ENCODE measurements at places on chromosomes 7 and 10. TPM values are rescaled to one million over a fixed set of nuclear protein-coding genes. Genes with fewer than 3 reads are reported as not detected.
A peak's percentile ranks its signal among the peaks of the same experiment; 100 is the strongest.

DNA sequence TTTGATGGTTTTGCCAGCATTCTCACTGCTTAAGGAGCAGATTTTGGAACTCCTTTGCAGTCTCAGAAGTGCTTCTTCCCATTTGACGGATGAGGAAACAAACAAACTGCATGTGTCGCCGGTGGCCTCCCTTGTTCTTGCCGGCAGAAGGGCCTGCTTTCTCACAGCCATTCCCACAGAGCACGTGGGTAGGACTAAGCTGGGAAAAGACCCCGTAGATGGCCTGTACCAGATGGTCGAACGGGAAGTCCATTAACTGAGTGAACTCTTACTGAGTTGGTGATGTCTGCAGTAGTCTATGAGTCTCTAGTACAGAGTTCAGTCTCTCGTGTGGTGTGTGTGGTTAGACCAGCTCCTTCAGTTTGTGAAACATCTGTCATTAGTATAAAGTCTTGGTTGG, 131.9 kb downstream of the TRRAP start:
- DNase-seq = peak; percentile 24

DNA sequence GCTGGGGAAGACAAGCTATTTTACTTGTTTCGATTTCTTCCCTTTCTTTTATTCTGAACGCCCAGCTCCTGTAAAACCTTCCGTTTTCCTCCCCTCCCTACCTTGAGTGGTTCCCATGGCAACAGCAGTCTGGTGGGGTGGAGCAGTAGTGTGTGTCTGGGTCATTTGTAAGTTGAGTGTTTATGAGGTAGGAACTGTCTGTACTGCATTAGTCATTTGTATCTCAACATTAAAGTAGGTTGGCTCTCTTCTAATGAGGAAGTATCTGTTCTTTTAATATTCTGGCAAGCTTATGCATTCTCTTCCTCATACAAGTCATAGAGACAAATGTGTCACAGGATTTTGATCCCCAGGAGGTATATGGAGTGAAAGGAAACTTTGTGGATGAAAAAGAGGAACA, 85.3 kb upstream of the CCDC6 start:
- no peak for DNase-seq

DNA sequence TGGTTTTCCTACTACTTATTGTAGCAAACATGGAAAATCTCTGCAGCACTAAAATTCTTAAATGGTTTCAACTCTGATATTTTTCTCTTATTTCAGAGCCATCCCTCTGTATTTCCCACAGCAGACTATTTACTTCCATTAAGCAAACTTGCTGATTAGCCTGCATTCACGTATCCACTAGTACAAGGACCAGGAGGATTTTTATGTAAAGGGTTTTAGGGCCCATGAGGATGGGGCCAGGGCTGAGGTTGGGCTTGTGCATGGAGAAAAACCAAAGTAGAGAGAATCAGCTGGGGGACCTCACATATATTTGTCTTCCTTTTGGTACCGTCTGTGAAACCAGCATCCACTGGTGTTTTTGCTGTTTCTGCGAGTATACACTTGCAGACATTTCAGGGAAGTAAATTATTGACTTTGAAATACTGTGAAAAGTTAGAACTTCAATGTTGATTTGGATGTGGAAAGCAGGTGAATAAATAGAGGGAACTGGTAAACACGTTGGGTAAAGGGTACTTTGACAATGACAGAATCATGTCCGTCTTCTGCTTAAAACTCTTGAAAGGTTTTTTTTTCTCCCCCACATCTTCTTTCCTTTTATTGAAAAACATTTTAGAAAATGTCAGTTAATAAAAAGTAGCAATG, 44.3 kb downstream of the ERLIN1 start:
- DNase-seq = no peak

- DNase-seq = no peak
These were observed 458.6 kb downstream of the INHBA start for GRCh38 chr7:41244246-41244645.

BMI1 gene
- 36.6 TPM for total RNA-seq

DNA sequence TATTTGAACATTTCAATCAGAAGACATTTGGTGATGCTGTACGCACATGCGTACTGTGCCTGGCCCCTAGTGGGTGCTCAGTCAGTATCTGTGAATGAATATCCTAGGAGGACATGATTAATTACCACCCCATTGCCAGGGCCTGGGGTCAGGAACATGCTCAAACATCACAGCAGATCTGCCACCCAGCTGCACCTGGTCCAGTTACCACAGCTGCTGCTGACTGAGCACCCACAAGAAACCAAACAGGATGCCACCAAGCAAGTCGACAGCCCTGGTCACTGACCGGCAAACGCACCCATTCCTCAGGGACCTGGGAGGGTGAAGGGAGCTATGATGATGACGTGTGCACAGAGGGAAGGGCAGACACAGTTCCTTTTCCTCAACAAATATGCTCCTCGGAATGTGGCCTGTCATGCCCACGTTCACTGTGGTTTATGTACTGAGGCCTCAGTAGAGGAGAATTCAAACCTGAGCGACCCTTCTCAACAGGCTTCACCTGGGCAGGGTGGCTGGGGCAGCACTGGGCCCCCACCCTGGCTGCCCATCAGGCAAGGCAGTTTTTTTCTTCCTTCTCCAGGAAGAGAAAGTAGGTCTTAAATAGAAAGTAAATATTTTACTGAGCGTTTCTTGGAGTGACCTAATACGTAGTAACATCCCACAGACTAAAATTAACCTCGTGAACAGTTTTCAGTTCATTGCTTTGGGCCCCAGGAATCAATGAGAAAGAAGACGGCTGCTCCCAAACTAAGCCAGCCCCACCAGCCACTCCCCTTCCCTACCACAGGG, 13.4 kb downstream of the CTBP2 start:
- no peak for DNase-seq

DNA sequence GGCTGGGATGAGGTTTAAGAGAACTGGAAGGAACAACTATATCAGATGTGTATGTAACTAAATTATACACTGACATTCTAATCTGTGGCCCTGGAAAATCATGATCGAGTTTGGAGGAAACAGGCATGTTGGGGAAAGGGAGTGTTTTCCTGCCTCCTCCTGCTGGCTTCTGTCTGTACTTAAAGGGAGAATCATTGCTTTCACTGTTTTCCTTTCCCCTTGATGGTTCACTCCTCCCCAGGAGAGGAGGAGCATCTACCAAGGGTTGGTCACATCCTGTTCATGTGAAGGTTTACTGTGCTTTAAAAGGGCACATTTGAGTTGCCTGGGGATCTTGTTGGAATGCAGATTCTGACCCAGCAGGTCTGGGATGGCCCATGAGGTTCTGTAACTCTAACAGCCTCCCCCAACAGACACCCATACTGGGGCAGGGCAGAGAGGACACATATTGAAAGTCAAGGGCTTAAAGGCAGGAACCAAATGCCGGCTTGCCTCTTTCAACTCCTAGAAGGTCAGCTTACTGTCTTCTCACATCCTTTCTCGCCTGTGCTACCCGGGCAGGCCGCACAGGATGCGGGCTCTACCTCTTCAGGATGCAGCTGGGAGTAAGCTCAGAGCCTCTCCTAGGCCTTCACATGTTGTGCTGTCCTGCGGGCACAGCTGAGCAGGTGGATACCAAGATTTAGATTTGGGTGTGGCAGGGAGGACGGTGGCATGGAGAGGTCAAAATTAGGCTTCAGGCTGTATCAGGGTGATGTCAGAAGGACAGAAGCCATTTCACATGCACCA, 694.8 kb downstream of the KCNMA1 start:
- DNase-seq = no peak

TEX36 gene
- total RNA-seq = not detected

DNA sequence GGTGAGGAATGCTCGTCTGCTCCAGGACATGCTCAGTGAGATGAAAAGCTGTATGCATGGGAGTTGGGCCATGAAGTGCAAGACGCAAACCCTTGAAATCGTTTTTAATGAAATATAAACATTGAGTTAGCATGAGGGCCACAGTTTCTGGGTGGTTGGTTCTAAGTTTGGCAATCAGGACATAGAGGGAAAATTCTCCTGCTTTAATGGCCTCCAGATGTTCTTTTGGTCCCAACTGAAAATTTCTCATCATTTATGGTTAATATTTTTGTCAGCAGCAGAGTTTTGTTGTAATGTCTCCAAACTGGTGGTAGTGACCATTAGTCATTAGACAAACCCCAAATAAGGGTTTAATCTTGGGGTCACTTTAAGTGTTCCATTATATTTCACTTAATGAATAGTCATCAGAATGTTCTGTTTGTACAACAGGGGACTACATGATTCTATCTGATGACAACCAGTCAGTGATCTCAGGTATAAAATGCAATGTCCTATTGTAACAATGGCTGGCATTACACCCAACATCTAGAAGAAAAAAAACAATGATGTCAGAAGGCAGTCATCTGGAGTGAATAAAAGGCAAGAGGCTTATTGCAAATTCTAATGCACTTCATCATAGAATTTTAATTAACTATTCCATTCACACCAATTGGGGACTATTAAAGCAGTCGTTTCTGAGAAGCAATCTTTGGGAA, 197.4 kb downstream of the JCAD start:
- DNase-seq = no peak

Data from type B pancreatic cell (in vitro differentiated cells).